ENCODE measurements at places on chromosomes 2 and 18. TPM values are rescaled to one million over a fixed set of nuclear protein-coding genes. Genes with fewer than 3 reads are reported as not detected.

Gene PCARE
- polyA plus RNA-seq, result 0.07 TPM

Gene ANKRD30BL
- polyA plus RNA-seq, result not detected

Gene RNF125
- polyA plus RNA-seq, result 1.2 TPM

Gene TGOLN2
- 13.1 TPM for polyA plus RNA-seq

Gene NEU4
- not detected for polyA plus RNA-seq

Data from esophagus (tissue), 2 donors.